Effector CD8-positive, alpha-beta T cell (primary cell): ENCODE measurements at places on chromosomes 1 and 21.

- DNase-seq = no peak
Measured at GRCh38 chr1:166174108-166174507, 7.3 kb upstream of the FAM78B start.

GRCh38 chr21:29300807-29301138 is 2.1 kb downstream of the BACH1 start:
- DNase-seq = no peak

- DNase-seq = no peak
Measured at GRCh38 chr1:231215681-231216385, 25.2 kb upstream of the GNPAT start.

DNA sequence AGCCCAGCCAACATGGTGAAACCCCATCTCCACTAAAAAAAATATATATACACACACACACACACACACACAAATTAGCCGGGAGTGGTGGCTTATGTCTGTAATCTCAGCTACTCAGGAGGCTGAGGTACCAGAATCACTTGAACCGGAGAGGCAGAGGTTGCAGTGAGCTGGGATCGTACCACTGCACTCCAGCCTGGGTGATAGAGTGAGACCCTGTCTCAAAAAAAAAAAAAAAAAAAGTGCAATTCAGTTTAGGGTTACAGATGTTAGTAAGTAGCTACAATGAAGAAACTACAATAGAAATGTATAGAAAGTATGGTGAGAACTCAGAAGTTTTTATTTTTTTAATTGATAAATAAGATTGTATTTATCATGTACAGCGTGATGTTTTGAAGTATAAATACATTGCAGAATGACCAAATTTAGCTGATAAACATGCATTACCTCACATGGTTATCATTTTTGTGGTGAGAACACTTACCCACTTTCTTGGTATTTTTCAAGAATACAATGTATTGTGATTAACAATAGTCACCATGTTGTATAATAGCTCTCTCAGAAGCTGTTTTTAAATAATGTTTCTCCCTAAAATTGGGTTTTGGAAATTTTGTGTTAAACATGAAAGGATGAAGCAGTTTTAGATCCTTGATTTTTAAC is 17.9 kb downstream of the KDM1A start:
- no peak for DNase-seq

DNA sequence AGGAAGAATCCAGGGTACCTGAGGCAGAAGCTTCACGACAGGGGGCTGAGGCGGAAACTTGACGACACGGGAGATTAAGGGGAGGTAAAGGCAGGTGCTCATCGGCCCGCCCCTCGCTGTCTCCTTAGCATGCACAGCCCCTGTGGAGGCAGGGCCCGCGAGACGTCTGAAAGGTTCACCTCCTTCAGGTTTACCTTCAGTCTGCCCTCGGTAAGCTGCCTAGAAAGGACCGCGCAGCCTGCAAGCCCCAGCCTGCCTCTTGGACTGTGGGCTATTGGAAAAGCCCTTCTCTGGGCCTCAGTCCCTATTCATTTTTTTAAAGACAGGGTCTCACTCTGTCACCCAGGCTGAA is 28.5 kb downstream of the KNCN start:
- no peak for DNase-seq

GRCh38 chr21:45787371-45787770 is 143.8 kb downstream of the PCBP3 start:
- DNase-seq = no peak

DNA sequence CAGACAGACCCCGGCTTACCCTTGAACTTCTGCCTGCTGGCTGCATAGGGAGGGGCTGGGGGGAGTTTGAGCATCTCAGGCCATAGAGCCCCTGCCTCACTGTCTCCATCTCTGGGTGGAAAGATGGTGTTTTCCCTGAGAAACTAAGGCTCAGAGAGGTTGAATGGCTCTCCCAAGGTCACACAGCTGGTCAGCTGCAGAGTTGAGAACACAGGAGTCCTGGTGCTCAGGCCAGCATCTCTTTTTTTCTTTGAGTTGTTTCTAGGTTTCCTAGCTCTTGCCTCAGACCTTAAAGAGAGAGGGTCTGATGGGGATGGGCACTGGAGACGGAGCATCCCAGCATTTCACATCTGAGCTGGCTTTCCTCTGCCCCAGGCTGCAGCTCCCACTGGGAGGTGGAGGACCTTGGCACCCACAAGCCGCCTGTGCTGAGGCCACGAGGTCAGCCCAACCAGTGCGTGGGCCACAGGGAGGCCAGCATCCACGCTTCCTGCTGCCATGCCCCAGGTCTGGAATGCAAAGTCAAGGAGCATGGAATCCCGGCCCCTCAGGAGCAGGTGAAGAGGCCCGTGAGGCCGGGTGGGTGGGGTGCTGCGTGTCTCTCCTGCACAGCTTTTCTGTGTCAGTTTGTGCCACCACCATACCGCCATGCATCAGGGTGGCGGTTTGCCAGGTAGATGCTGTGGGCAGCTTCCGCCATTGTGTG is 21.8 kb downstream of the PCSK9 start:
- no peak for DNase-seq

- DNase-seq = no peak
Measured at GRCh38 chr1:229230140-229230892, 40.6 kb upstream of the RAB4A start.

GRCh38 chr1:168673974-168674683 is 54.9 kb downstream of the DPT start:
- DNase-seq = no peak

DNA sequence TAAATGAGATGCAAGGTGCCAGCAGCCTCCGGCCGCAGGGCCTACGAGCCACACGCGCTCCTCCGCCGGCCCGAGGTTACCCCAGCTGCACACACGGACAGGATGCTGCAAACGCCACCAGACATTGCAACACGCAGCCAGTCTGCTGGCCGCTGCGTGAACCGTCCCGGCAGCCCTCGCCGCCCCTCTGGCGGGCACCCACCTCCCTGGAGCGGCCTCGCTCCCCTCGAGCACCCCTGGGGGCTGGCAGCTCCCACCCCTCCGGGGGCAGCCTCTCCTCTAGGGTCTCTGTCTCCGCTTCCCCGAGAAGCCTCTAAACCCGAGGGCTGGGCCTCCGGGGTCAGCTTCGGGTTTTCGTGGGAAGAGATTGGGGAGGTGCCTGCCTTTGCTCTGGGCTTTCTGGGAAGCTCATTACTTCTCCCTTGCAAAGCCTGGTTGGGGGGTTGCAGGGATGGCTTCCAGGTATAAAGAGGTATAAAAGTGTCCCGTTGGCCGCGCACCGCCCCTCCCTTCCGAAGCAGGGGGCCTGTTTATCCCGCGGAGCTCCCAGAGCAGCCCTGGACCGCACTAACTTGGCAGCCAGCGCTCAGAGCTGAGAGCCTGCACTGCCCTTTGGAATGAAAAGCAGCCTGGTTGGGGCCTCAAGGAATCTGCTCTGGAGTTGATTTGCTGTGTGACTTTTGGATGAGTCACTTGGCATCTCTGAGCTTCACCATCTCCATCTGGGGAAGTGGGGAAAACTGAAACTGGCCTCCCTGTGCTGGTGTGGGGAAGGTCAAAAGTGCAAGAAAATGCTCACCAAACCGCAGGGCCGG is 21.8 kb downstream of the DHRS3 start:
- no peak for DNase-seq

DNA sequence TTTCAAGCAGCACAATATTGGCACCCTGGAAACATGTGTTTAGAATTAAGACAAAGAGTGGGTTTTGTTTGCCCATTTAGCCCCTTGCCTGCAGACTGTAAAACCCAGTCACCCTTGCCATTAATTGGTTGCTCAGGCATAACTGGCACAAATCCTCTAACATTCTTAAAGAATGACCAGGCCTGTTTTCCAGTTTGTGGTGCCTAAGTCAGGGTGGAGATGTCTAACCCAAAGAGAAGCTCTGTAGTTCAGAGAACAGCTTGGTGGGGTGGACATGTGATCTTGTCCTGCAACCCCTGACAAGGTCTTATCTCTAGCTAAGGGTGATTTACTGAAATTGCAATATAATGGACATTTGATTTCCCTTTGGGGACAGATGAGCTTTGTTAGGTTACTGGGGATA is 8.8 kb upstream of the ANGPTL7 start:
- no peak for DNase-seq

GRCh38 chr1:22259551-22260282 is 116.8 kb upstream of the WNT4 start:
- no peak for DNase-seq

DNA sequence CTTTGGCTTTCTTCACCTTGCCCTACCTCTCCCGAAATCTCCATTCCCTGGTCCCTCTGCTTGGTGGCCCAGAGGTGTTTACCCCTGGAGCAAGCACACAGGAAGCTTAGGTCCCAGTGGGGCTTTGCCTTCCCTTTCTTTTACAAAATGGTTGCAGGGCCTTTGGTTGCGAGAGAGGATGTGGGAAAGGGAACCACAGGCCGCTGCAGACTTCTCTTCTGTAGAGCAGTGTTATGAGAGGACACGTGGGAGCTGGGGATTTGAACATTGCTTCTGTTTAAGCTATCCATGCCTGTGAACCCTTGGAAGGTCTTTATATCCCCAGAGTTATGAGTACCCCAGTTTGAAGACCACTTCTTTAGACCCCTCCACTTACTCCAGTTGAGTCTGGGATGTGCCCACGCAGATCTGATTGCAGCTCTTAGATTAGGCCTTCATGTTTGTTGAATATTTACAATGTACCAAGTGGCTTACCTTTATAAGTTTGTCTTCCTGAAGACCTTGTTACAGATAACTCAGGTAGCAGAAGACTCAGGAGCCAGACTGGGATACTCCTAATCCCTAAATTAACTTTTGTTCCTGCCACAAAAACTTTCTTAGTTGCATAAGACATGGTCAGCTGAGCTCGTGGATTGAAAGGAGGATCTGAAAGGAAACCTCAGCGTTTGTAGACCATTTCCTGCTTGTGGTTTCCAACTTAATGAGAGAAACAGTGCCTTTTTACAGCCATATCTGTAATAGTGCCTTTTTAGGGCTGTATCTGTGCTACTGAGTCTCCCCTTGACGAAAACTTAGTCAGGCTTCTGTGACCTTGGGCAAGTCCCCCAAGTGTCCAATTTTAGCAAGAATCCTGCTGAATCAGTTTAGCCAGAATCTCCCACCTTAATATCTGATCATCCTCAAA is 21.9 kb upstream of the IVNS1ABP start:
- no peak for DNase-seq

DNA sequence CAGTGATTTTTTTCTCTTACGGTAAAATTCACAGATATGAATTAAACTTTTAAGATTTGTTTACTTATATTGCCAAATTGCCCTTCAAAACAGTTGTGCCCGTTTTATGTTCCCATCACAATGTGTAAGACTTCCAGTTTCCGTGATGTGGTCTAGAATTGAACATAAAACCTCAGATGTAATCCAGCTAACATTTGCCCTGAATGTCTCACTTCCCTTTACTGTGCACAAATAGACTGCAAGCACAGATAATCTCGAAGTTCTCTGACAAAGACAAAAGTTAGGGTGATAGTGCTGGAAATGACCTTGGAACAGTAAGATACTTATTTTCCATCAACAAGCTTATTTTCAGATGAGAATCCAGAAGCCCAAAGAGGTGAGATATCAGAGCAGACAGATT is 177.5 kb downstream of the ZZZ3 start:
- no peak for DNase-seq

DNA sequence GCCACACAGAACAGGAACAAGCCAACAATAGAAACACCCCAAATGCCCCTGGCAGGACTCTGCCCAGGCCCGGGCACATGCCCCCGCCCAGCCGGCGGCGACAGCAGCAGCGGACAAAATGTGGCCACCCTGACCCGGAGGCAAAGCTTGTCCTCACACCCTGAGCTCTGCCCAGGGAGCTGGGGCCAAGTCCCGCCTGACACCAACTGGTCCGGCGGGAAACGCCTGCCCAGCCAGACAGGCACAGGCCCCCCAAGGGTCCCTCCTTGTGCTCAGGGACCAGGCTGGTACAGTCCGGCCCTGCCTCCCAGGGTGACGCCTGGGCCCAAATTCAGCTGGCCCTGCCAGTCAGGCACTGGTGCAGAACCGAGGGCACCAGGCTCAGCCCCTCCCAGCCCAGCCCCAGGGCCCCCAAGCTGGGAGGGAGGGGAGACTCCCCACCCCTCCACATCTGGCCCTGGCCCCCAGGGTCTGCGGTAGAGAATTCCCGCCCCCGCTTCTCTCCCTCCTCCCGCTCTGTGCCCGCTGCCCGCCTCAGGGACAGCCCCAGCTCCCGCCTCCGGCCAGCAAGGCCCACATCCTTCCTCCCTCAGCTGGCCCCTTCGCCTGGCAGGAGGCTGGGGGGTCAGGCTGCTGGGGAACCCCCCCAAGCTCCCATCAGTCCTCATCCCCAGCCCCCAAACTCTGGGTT is 2.0 kb downstream of the AHDC1 start:
- DNase-seq = no peak

GRCh38 chr1:5991381-5992025 is 722 bp downstream of the NPHP4 start:
- peak; percentile 28 for DNase-seq

DNA sequence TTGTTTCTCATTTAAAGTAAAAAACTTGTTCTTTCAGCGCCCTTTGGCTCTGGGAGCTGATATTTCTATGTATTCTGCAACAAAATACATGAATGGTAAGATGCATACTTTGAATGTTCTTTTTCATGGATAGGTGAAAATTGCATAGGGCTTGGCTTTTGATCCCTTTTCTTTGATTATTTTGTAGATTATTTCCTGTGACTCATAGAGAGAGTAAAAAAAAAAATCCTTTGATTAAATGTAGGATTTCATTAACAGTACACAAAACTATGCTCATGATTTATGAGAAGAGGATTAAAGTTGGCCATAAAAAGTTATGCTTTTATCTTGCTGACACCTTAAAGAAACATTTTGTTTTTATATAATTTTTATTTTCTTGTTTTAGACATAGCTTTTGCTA is 18.7 kb downstream of the CTH start:
- no peak for DNase-seq

- no peak for DNase-seq
Measured at GRCh38 chr1:30419831-30420230, 303.6 kb downstream of the MATN1 start.

- no peak for DNase-seq
Measured at GRCh38 chr1:118481126-118481525, 296.1 kb upstream of the SPAG17 start.

- DNase-seq = no peak
Measured at GRCh38 chr1:193338194-193338593, 151.8 kb upstream of the B3GALT2 start.

- no peak for DNase-seq
Measured at GRCh38 chr1:156616463-156616862, 2.8 kb upstream of the HAPLN2 start.

GRCh38 chr1:243508303-243508713 is 252.5 kb downstream of the SDCCAG8 start:
- peak; percentile 9 for DNase-seq

DNA sequence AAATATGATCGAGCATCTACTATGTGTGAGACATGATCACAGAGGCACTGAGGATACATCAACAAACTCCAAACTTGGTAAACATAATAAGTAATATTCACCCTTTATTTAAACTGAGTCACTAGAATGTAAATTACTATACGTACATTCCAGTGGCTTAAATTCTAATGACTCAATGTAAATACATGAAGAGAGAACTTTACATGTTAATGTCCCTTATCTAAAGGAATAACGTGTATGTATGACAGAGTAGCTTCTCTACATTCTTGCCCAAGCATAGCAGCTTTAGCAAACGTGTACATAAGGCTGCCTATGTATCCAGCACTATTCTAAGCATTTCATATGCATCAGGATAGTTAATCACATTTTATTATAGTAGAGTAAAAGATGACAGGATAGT is 111.8 kb upstream of the CYYR1 start:
- no peak for DNase-seq
